T-helper 1 cell (primary cell): ENCODE measurements at places on chromosomes 1 and 21.
A peak's percentile ranks its signal among the peaks of the same experiment; 100 is the strongest.

DNA sequence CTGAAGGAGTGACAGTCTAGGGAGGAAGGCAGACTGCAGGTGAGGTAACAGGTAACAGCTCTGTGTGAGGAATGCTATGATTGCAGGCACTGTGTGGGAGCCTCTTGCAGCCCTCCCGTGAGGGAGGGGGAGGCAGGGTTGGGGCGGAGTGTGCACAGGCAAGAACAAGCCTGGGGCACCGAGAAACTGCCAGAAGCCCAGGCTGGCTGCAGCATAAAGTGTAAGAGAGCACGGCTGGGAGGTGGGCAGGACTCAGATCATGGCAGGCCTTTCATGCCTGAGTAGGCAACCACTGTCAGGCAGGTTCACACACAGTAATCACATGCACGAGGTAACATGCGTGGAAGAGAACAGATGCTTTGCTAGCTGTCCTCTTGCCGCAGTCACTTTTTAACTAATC, 11.3 kb upstream of the RHEX start:
- no peak for DNase-seq

DNA sequence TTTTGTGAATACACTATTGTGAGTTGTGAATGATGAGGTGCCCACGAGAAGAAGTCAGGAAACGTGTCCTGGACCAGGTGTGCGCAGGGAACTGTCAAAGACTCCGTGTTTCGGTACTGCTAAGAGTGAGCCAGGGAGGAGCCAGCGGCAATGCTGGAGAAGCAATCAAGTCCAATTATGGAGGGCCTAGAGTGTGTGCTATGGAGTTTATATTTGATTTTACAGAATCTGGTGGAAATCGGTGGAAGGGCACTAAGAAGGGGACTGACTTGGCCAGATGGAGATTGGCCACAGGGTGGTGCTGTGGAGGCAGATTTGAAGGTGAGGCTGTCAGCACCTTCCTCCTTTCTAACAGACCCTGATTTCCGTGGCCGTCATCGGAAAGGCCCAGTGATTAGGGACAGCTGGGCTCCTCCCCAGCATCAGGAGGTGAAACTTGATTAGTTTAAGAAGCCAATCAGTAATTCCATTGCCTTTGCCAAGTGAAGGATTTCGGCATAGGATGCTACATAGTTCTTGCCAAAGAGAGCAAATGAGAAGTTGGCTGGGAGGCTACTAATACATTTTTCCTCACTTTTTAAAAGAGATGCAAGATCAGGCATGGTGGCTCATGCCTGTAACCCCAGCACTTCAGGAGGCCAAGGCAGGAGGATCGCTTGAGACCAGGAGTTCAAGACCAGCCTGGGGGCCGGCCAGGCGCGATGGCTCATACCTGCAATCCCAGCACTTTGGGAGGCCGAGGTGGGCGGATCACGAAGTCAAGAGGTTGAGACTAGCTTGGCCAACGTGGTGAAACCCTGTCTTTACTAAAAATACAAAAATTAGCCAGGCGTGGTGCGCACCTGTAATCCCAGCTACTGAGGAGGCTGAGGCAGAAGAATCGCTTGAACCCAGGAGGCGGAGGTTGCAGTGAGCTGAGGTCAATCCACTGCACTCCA, 7.0 kb downstream of the PTCH2 start:
- peak; percentile 81 for DNase-seq

- no peak for DNase-seq
Measured at GRCh38 chr1:224169718-224170270, 13.2 kb upstream of the DEGS1 start.

GRCh38 chr1:224173523-224173922, 9.5 kb upstream of the DEGS1 start:
- DNase-seq = no peak

DNA sequence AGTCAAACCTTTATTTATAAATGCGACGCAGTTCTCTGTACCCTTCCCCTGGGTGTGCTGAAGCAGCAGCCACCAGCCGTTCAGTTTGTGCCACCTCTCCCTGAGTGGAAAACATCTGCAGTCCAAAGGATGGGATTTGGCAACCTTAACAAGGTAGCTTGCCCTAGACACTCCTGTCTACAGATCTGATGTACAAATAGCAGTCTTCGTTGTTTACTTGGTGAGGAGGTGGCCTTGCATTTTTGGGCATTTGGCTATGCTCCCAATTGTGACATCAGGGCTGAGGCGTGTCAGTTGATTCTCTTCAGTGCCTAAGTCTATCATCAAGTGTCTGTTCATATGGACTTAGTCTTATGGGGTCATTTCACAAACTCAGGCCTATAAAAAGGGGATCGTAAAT, 59.8 kb downstream of the KDM1A start:
- no peak for DNase-seq

DNA sequence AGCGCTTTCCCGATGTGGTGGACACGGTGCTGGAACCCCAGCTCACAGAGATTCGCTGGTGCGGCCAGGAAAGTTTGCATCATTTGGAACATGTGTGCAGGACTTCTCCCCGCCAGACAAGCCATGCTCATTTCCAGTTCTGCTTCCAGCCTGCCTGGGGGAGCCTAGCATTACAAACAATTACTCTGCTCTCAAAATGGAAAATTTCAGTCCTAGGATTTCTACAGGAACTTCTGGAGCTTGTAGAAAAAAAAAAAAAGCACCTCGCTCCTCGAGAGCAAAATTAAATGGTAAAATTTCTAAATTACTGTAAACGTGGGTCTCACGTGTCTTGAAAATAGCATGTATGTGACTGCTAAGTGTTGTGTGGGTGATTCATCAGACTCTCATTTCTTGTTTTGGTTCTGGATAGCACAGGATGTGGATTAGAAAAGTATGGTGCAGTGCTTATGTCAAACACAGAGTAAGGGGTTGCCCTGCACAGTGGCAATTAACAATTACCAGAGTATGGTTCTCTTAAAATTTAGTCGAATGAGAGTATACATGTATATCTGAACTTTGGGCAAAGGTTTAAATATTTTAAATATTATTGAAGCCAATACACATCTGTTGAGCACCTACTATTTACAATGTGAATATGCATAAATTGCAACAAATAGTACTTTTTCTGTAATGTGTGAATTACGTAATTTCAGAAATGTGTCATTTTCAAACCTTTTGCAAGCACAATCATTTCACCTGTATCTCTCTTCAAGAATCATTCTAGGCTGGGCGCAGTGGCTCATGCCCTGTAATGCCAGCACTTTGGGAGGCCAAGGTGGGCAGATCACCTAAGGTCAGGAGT, 61.8 kb upstream of the PTGFRN start:
- DNase-seq = peak; percentile 78

DNA sequence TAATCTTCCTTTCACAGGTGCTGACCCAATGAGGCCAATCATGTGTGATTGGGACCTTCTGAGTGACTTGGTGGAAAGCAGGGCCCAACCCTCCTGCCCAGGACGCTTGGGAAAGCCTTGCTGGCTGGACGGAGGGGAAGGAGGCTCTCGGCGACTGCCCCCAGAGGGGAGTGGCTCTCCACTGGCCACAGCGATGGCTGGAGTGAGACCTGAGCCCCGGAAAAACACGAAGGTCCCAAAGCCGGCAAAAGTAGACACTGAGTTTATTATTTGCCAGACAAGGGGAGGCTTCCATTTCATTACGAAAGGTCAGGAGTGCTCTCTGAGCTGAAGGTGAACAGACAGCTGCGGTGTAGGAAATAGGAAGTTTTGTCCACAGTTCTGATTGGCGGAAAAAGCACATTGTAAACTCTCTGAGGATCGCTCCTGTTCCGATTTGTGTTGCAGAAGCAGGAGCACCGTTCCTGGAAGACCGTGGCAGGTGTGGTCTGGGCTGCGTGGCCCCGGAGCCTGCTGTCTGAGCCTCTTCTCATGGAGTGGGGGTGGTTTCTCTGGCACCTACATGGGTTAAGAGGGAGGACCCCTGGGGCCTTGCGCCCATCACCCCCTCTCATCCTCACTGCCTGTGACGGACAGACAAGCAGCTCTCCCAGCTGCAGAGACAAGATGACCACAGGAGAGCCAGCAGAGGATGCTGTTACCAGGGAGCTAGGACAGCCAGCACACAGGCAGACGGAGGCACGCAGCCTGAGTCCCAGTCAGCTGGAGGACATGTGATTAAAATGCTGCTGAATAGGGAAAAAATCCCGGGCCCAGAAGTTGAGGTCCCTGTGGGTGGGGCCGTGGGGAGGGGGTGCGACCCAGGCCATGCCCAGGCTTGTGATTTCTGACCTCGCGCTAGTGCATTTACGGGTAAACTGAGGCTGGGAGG, 41.5 kb downstream of the KRTAP10-1 start:
- no peak for DNase-seq

DNA sequence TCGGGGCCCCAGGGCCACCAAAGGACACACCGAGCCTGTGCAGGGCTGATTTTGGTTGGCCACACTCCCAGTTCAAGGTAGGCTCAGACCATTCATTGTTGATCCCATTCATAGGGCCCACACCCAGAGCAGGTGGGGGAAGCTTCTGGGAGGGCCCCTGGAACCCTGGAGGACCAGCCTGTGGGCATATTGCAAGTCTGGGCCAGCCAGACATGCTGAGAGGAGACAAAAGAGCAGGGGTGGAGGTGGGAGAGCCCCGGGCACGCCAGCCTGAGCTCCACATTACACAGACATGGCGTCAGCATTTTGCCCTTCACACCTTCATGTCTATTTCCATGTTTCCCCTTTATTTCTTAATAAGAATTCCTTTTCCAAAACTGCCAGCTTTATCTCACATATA, 25.7 kb downstream of the PMVK start:
- no peak for DNase-seq

DNA sequence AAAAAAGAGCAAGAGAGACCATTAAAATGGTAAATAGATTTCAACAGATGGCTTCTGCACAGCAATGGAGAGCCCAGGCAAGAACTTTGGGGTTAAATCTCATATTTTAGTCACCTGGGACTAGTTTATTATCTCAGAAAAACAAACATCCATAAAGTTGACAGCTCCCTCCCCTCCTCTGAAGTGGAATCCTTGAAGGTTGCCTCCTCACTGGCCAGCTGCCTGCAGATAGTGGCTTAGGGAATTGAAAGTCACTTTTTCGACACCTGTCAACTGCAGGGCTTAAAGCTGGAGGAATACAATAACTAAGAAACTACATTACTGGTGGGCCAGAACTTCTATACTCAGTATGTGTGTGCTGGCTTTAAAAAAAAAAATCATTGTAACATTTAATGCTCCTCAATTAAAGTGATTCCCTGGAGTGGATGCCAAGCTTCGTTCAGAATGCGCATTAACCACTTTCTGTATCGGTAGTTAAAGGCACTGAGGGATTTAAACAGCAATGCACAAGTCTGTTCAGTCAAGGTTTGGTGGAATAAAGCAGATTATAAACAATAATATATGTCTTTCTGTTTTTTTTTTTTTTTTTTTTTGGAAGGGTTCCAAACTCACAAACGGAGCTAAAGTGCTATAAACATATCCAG, 52.5 kb downstream of the LHX4 start:
- no peak for DNase-seq

DNA sequence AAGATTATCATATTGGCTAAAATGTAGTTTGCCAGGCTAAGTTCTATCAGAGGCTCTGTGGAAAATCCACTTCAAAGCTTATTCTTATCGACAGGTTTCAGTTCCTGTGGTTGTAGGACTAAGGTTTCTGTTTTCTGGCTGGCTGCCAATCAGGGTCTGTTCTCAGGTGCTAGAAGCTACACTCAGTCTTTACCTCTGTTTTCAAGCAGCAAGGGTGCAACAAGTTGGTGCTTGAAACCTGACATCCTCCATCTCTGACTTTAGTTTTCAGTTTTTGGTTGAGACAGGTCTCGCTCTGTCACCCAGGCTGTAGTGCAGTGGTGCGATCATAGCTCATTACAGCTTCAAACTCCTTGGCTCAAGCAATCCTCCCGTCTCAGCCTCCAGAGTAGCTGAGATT, 15.3 kb upstream of the TMCO2 start:
- DNase-seq = peak; percentile 86

- DNase-seq = no peak
Measured at GRCh38 chr1:83554174-83554573, 444.8 kb downstream of the TTLL7 start.

DNA sequence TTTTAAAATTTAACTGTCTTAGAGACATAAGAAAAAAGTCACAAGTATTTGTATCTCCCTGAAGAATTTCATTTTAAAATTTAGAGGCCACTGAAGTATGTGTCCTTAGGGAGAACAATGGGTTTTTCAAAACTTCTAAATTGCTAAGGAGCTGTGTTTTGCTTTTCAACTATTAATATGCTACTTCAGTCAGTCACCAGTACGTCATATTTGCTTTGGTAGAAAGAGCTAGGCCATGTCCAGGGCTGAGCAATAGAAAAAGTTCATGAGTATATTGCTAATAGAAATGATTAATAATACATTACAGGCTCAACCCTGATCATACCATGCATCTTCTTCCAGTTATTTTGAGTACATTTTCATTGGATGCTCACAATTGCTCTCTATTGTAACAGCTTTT, 1.7 kb upstream of the SGIP1 start:
- no peak for DNase-seq

- no peak for DNase-seq
Measured at GRCh38 chr1:46133181-46133658, 791 bp upstream of the PIK3R3 start.

DNA sequence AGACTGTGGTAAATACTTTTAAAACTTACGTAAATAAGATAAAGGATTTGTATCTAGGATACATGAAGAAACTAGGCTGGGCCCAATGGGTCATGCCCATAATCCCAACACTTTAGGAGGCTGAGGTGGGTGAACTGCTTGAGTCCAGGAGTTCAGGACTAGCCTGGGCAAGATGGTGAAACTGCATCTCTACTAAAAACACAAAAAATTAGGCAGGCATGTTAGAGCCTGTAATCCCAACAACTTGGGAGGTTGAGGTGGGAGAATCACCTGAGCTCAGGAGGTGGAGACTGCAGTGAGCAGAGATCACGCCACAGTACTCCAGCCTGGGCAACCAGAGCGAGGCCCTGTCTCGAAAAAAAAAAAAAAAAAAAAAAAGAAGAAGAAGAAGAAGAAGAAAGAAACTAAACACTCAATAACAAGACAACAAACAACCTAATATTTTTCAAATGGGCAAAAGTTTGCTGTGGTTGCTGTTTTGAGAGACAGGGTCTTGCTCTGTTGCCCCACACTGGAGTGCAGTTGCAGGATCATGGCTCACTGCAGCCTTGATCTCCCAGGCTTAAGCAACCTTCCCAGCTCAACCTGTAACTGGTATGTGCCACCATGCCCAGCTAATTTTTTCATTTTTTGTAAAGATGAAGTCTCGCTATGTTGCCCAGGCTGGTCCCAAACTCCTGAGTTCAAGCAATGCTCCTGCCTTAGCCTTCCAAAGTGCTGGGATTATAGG, 78.3 kb downstream of the EIF4G3 start:
- DNase-seq = no peak

GRCh38 chr1:24003331-24003972, 23.3 kb upstream of the SRSF10 start:
- no peak for DNase-seq
